ENCODE measurements at places on chromosomes 5 and 9.
A peak's percentile ranks its signal among the peaks of the same experiment; 100 is the strongest.

GRCh38 chr9:4883326-4883873 is 90.7 kb downstream of the RCL1 start:
- DNase-seq: no peak

- no peak for DNase-seq
Observed at GRCh38 chr5:75711151-75711550, 6.1 kb downstream of the POC5 start.

GRCh38 chr5:79454043-79454442 is 59.9 kb downstream of the HOMER1 start:
- DNase-seq: no peak

- no peak for DNase-seq
Observed at GRCh38 chr5:74927336-74927735, 61.1 kb upstream of the FAM169A start.

- no peak for DNase-seq
Observed at GRCh38 chr9:94631599-94631998, 7.7 kb downstream of the FBP1 start.

DNA sequence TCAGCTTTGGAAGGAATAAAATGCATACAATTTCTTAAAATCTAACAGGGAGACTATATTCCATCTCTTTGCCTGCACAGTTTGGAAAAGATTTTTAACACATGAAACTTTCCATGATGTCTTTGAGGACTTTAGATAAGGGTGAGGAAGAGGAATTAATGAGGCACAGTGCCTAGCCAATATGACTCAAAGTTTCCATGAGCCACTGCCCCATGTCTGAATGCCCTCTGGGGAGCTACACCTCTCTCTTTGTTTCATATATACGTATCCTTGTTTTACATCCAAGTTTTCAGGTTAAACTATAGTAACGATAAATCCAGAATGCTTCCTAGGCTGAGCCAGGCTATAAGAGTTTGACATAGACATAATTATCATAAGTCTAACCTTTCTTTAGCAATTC is 349.3 kb upstream of the TLE4 start:
- DNase-seq: no peak

- DNase-seq: no peak
Observed at GRCh38 chr5:77696120-77696519, 57.6 kb upstream of the OTP start.

- DNase-seq: no peak
Observed at GRCh38 chr9:92671323-92671722, 1.4 kb upstream of the IPPK start.

DNA sequence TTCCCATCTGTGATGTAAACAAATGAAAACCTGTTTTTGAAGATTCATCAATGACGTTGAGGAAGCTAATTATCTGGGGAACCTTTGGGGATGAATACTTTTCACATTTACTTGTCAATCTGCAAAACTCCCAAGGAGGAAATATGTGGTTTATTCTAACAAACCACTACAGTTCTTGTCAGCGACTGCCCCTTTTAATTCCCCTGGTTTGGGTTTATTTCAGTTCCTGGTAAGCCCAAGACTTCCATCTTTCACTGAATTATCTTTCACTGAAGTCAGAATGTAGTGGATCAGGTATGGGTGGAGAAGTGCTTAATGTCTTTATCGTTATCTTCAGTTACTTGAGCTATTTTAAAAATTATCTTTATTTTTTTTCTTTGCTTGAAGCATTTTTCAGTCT is 40.2 kb downstream of the TLR4 start:
- DNase-seq: no peak

DNA sequence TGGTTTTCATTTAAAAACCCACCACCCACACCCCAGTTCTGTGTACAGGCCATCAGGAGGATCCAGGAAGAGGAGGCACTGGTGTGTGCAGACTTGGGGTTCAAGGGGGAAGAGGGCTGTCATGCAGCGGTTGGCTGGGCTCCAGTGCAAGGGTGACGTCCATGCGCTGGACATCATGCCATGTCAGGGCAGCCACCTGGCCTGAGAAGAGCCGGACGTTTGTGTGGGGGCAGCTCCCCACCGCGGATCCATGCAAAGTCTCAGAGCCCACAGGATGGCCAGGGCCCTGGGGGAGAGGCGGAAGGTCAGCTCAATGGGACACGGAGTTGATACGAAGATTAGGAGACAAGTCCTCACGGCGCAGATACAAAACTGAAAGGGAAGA is 11.1 kb downstream of the BRD9 start:
- DNase-seq: no peak

- no peak for DNase-seq
Observed at GRCh38 chr5:61120534-61120933, 41.7 kb downstream of the SMIM15 start.

GRCh38 chr5:150340614-150341255 is 16.8 kb upstream of the TCOF1 start:
- DNase-seq: no peak

- no peak for DNase-seq
Observed at GRCh38 chr5:87452837-87453236, 40.1 kb upstream of the CCNH start.

- no peak for DNase-seq
Observed at GRCh38 chr9:80147866-80148265, 576.1 kb downstream of the TLE4 start.

DNA sequence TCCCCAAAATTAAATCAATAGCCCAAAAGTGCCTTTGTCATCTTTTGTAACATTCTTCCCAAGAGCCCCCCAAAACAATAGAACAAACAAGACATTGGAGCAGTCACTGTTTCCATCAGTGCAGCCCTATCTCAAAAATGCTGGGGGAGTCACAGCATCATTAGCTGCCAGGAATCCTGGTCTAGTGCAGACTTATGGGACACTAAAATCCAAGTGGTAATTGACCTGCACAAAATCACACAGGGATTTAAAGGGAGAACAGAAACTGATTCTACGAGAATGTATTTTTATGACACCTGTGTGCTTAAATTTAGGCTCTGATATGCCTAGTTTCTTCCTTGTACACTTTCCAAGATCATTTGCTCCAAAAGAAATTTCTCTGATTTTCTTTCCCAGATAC is 172.9 kb downstream of the GLIS3 start:
- DNase-seq: no peak

DNA sequence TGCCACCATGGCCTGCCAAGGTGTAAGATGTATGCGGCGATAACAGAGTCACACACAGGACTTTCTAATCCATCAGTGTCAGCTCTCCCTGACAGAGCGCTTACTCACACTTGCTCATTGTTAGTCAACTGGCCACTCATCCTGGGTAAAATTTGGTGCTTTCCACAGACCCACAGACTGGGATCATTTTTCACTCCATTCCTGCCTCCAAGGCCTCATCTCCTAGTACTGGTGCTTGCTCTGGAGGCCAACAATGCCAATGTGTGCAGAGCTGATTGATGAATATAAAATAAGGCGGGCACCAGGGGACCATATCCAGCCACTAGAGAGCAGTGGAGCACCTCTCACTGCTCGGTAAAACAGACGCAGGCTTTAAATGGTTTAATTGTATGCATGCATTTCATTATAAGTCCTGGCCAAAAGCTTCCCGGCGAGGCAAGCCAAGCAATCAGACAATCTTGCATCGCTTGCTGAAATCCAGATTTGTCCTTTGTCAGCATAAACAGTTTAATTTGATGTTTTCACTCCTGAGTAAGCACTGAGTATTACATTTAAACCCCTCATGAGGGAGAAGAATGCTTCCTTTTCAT is 22.3 kb downstream of the PSMB7 start:
- DNase-seq: no peak

DNA sequence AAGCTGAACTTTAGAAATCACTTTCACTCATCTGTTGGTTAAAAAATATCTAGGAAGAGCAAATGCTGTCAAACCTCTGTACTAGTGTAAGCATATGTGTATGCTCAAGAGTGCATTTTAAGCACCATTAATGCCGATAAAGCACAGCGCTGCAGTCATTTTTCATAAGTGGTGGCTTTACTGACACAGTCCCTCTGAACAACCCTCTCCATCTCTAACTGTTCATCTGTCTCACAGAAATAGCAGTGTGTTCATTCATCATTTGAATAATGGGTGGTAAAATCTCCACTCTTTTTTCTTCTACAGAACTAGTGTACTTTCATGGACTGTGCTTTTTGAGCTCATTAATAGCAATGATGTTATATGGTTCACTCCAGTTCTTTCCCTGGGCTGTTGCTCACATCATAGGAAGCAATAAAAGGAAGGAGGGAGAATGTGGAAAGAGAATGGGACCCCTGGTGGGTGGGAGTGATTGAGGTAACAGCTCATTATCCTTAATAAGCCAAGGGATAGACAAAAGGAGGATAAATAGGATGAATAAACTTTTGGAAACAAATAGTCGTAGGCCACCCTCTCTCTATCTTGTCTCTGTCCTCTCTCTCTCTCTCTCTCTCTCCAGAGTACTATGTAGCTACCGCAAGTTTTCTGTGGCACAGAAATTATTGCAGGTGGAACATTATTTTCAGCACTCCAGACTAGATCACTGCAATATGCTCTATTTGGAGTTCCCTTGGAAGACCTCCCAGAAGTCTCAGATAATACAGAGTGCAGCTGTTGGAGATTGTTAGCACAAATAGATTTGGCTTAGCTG is 117.9 kb upstream of the PRDM9 start:
- no peak for DNase-seq

DNA sequence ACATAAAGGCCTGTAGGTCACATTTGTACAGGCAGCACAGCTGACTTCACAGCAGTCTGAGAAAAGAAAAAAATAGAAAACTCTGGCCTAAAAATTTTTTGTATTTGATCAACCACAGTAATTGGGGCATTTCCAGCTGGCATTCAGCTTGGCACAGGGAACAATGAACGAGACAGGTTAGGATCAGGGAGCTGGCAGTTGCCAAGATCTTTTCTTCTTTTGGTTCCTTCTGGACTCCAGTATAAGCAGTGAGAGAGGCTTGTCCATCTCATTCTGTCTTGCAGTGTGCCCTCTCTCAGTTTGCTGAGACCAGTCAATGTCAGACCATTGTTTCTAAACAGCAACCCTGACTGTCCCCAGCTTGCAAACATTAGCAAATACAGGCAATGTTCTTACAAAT is 601.1 kb downstream of the TLR4 start:
- no peak for DNase-seq

DNA sequence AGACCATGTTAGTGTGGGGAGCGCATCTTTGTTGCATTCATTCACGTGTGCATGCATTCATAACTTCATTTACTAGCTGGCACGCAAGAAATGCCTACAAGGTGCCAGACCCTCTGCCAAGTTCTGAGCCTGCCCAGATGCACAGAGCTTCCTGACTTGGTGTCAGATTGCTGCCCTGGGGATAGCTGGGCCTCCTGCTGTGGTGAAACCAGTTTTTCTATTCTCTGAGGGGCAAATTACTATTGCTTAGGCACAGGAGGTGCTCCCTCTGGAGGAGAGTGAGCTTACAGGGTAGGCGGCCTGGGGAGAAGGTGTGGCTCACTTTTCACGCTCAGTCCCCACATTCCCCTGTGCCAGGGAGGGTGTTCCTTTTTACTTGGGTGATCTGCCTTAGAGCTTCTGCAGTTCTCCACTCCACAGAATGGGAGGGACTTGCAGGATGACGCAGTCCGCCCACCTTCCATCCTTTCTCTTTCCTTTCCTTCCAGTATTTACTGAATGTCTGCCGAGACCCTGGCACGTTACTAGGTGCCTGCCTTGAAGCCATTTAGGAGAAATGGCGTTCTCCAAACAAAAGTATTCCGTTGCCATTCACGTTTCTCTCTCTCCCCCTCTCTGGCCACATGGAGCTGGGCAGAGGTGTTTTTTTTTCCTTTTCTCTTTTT is 27.9 kb upstream of the CTNNA1 start:
- no peak for DNase-seq

DNA sequence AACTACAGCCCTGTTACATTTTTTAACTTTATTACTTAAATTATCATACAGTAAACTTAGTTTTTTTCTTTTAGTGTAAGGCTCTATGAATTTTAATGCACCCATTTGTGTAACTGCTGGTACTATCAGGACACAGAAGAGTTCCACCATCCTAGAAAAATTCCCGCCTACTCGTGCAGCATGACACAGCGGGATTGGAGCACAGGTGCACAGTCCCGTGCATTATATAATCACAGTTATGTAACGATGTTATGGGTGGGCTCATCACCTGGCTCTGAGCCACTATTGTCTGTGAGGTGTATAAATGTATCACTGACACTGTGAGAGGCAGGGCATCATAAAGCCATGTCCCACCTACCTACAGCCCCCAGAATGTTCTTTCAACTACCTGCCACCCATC is 80.7 kb downstream of the DRD1 start:
- DNase-seq: no peak

DNA sequence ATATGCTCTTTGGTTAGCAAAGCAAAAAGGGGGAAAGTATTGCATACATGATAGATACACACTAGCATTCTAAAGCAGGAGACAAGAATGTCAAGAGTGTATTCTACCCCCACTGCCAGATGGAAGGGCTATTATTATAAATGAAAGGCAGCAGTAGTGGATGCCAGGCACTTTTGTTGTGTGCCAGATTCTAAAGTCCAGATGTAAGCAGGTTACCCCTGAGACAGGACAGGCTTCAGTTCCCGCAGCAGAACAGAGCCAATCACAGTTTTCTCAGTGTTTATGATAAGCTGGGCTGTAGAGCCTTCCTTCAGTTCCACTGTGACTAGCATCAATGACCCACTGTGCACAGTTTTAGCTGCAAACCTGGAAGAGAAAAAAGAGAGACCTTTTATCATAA is 226.6 kb upstream of the TBCA start:
- no peak for DNase-seq

- peak; percentile 32 for DNase-seq
Observed at GRCh38 chr9:35954942-35955546, 2.9 kb downstream of the OR2S2 start.

- no peak for DNase-seq
Observed at GRCh38 chr9:6893350-6894131, 135.8 kb downstream of the KDM4C start.

- no peak for DNase-seq
Observed at GRCh38 chr5:54000011-54000410, 310.4 kb downstream of the ARL15 start.

GRCh38 chr9:11141357-11141756 is 528.6 kb upstream of the PTPRD start:
- DNase-seq: no peak

DNA sequence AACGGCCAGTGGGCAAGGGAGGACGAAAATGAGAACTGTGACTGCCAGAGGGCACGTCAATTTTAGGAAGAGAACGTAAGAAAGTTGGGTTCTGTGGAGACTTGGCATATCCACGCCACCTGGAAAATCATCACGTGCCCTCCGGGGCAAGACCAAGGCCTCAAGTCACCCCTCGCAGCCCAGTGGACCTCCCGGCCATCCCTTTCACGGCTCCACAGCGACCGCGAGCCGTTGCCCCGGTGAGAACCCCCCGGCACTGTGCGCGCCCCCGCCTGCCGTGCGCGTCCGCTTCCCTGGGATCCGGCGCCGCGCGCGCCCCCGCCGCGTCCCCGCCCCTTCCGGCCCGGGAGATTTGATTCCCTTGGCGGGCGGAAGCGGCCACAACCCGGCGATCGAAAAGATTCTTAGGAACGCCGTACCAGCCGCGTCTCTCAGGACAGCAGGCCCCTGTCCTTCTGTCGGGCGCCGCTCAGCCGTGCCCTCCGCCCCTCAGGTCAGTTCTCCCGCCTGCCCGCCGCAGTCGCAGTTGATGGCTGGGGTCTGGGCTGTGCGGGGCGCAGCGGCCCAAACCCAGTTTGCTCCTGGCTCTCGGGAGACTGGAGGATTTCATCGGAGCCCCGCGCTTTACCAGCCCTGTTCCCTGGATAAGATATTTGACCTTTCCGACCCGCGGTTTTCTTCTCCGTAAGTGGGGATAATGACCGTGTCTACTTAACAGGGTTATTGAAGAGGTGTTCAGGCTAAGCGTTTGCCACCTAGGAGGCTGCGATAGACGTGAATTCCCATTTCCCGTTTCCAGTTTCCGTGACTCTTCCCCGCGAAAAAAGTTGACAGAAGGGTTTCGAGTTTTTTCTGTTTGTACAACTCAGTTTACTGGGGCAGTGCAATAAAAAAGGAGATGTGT is at the start of gene MELK:
TSS of gene MELK (plus strand) at position 381 of the 904 bp plus-strand sequence. CDS start 8,787 bp downstream, outside the sequence.
- peak; percentile 54 for DNase-seq

Data from stimulated activated CD8-positive, alpha-beta memory T cell treated with anti-CD3 and anti-CD28 coated beads, Interleukin-7, amount 100 ng/mL, for 4 hours (primary cell).